T-helper 2 cell treated with Interferon-gamma antibody and Interleukin-4, amounts not matched to agents 5 μg/mL and 100 μg/mL, for 36 hours (primary cell): ENCODE measurements at places on chromosomes 2 and 18.

GRCh38 chr2:209334188-209335017 is 89.4 kb upstream of the MAP2 start:
- DNase-seq: peak; percentile 13

GRCh38 chr2:222703886-222704285 is 32.4 kb downstream of the MOGAT1 start:
- no peak for DNase-seq

DNA sequence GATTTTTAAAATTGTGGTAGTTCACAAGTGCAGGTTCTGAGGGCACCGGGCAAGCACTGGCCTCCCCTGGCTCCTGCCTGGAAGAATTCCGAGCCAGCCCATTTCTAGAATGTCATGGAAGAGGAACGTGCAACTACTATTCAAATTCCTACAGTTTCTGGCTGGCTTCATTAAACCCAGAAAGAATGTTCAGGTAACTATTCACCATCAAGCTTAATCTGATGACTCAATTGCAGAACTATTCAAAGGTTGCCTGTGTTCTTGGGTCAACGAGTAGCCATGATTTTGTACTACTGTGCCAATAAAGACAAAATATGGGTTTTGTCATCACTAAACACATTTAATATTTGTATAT is 14.3 kb upstream of the MFF start:
- no peak for DNase-seq

DNA sequence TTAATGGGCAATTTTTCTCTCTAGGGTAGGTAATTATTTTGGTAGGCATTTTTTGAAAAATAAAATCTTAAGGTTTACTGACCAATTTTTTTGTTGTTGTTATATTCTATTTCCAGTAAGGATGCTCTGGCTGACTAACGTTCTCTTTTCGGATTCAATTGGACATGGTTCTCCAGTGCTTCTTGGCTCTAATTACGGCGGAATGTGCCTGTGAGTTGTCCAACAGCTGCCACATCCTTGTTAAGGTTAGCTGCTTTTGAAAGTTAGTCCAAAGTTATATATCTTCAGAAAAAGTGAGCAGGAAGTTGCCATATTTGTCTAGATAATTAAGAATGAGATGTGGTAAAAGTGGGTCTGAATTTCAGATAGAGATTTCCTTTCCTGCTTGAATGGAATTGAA is 45.8 kb upstream of the SMIM21 start:
- DNase-seq: no peak

GRCh38 chr2:189582809-189583192 is 2.2 kb upstream of the SLC40A1 start:
- no peak for DNase-seq

DNA sequence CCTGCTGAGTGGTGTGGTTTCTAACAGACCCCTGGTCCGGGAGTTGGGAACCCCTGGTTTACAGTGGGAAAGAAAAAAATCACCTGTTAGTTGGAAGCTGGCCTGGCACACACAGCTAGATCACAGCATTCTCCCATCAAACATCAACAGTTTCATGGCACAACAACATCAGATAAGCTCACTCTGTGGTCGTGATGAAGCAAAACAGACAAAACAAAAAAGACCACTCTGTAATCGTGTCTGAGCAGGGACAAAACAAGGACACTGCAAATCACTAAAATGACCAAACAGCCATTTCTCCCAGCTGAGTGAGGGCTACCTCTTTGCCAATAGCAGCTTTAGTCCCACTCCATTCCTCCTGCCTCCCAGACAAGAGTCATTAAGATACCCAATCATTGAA is 9.0 kb upstream of the IMPACT start:
- DNase-seq: no peak

GRCh38 chr2:33267756-33268155 is 208.7 kb upstream of the RASGRP3 start:
- no peak for DNase-seq

- no peak for DNase-seq
Observed at GRCh38 chr2:177000061-177000714, 212.4 kb upstream of the HNRNPA3 start.

DNA sequence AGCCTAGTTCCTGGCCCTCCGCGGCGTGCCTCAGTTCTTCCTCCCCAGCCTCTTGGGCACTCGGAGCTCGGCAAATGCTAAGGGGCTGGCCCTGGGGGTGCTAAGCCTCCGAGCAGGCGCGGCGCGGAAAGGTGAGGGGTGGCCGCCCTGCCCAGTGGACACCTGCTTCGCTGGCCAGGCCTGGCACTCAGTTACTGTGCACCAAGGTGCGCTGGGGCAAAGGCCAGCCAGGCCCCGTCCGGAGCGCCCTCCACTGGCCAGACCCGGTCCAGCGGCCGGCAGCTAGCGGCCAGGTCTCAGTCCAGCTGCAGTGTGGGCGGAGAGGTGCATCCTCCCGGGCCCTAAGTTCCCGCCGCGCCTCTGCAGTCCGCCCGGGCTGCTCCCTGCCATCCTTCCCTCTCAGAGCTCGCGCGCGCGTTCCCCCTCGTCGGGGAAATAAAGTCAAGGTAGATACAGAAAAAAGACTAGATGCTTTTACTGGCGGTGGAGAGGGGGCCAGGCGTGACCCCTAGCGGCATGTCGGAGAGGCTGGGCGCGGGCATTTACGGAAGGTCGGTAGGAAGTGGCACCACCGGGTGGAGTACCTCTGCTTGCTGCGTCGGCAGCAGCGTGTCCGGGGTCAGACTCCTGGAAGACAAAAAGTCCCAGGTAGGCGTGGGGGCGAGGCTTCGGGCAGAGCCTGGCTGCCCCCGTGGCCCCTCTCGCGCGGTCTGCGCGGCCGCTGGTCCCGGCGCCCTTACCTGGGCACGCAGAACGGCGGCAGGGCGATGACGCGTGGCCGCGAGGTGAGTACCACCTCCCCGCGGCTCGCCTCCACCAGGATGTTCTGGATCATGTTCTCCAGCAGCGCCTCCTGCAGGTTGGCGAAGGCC is 9.4 kb upstream of the CRYBA2 start:
- DNase-seq: peak; percentile 21

DNA sequence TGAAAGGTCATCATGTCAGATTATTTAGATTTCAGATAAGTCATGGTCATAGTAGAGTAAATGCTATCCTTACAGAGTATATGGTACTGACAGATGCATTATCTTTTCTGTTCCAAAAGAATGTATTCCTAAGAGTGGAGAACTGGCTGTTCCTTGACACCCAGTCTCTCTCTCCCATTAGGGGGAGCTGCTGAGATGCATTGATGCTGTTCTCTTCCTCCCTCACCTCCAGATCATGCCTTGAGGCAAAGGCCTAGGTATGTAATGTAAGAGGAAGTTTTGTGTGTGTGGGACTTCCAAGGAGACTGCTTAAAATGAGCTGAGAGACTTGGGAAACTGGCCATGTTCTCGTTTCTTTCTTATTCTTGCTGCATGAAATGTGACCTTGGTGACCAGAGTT is 979.5 kb upstream of the CELF4 start:
- no peak for DNase-seq

- DNase-seq: no peak
Observed at GRCh38 chr2:203510941-203511305, 24.2 kb downstream of the RAPH1 start.

- no peak for DNase-seq
Observed at GRCh38 chr2:66698091-66698490, 263.2 kb downstream of the MEIS1 start.

DNA sequence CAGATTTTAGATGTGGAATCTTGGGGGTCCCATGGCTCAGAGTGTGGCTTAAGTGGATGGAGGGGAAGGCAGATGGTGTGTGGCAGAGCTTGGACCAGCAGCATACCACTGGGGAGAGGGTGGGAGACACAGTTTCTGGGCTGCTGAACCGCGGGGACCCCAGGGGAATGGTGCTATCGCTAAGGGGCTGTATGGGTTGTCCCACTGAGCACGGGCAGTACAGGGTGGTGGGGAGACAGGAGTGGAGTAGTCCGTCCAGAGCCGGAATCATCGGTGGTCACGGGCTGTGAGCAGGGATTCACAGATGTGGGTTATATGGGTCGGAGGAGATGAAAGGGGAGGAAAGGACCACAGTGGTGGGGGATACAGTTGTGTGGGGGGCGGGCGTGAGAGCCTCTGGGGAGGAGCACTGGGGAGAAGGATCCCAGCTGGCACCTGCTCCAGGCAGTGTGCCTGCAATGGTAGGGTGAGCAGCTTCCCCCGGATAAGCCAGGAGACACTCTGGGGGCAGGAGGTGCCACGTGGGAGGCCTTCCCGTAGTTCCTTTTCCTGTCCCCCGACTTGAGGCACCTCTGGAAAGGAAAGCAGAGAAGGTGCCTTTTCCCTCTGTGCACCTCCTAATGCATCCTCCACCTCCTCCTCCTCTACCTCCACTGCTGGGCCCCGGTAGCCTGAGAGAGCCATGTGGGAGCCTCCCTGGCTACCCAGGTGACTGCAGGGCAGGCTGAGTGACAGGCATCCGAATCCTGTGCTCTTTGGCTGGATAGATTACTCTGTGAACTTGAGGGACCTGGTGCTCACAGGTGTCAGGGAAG is 24.9 kb downstream of the IGFBP5 start:
- no peak for DNase-seq

DNA sequence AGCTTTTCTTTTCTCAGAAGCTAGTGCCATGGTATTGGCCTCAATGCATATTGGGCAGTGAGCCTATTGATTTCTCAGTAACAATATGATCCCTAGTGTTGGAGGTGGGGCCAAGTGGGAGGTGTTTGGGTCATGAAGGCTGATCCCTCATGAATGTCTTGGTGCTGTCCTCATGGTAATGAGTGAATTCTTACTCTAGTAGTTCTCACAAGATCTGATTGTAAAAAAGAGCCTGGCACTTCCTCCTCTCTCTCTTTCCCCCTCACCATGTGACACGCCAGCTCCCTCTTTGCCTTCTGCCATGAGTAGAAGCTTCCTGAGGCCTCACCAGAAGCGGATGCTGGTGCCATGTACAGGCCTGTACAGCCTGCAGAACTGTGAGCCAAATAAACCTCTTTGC is 12.8 kb upstream of the TBC1D8 start:
- DNase-seq: no peak

GRCh38 chr2:95329891-95330793 is 33.0 kb downstream of the KCNIP3 start:
- no peak for DNase-seq

GRCh38 chr2:84846741-84847142 is 34.1 kb downstream of the TRABD2A start:
- DNase-seq: no peak

GRCh38 chr2:123073371-123073770 is 951.7 kb upstream of the CNTNAP5 start:
- no peak for DNase-seq

DNA sequence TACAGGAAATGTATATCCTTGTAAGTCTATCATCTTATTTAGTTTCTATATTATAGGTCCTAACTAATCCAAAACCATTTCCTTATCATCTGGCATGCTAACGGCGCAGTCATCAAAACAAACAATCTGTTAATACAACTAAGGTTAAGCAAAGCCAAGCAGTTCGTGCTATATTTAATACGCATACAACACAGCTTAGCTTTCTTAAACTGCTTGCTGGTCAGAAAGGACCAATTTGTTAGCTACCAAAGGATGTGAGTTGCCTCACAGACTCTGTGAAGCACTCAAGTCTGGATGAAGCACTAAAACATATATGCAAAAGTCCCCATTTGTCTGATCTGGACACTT is 67.0 kb downstream of the ZEB2 start:
- no peak for DNase-seq

GRCh38 chr2:141027221-141027620 is 1103.6 kb downstream of the LRP1B start:
- DNase-seq: no peak

DNA sequence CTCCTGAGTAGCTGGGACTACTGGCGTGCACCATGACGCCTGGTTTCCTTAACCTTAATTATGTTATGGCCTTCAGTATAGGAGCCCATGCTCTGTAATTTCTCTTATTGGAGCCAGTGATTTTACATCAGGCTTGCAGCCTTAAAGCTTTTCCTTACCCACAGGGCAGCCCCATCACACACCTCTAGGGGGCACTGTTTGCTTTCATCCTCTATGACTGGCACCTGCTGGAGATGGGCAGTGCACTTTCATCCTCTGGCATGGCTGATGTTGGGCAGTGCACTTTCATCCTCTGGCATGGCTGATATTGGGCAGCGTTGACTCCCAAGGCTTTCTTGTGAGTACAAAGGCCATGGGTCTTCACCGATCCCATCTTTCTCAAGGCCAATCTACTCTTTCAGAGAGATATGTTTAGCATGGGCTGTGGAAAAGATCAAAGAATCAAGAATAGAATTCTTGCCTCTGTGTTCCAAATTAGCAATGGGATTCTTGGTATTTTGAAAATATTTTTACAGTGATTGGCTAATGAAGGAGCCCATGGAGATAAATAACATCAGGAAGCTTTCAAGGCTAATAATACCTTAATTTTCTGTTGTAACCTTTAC is 80.7 kb upstream of the MEX3C start:
- DNase-seq: peak; percentile 23

DNA sequence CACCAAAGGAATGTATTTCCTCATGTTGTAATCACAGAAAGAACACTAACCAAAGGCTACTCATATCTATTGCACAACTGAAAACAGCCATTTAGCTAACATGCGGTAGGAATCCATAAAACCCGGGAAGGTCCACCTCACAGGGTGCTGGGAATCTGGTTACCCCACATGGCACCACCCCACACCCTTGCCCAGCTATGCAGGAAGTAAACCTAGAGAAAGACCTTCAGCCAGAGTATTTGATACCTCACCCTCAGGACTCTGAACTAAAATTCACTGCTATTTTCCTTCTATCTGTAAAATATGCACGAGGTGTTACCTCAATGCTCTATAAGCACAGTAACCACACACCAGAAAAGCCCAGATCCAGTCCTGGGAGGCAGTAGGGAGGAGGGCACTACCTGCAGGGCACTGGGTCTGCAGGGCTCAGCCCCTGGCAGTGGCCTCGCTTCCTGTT is 45.8 kb downstream of the PTPN2 start:
- DNase-seq: no peak

GRCh38 chr2:239935789-239936758 is 89.1 kb downstream of the NDUFA10 start:
- DNase-seq: no peak

DNA sequence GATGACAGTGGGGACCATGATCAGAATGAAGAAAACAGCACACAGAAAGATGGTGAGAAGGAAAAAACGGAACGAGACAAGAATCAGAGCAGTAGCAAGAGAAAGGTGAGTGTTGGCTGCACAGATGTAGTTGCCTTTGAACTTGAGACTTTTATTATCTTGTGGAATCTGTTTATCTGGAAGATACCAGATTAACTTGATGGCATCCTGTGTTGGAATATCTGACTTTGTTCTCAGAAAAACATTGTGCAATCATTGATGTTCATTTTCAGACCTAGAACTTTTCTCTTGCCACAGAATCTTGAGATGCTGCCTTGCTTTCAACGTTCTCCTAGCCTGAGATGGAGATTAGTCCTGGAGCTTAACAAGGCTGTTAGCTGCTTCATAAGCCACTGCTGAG is 5.9 kb downstream of the EIF4E2 start:
- DNase-seq: no peak

DNA sequence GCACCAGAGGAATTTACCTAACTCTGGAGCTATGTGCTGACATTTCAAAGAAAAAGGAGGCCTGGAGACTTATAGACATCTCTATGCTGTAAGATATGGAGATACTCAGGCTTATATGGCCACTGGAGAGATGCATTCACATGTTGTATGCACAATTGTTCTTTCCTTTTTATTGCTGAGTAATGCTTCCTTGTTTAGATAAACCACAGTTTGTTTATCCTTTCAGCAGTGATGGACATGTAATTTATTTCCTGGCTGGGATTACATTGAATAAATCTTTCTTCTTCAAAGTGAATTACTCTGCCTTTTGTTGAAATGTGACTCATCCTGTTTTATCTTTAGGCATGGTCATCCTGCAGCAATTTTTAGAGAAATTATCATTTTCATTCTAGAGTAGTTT is 716.7 kb upstream of the GCFC2 start:
- no peak for DNase-seq
